ENCODE measurements at places on chromosomes 4 and X. TPM values are rescaled to one million over a fixed set of nuclear protein-coding genes. Genes with fewer than 3 reads are reported as not detected.

TCEAL2 gene
- total RNA-seq = 1.3 TPM

TCEAL6 gene
- total RNA-seq = not detected

DNA sequence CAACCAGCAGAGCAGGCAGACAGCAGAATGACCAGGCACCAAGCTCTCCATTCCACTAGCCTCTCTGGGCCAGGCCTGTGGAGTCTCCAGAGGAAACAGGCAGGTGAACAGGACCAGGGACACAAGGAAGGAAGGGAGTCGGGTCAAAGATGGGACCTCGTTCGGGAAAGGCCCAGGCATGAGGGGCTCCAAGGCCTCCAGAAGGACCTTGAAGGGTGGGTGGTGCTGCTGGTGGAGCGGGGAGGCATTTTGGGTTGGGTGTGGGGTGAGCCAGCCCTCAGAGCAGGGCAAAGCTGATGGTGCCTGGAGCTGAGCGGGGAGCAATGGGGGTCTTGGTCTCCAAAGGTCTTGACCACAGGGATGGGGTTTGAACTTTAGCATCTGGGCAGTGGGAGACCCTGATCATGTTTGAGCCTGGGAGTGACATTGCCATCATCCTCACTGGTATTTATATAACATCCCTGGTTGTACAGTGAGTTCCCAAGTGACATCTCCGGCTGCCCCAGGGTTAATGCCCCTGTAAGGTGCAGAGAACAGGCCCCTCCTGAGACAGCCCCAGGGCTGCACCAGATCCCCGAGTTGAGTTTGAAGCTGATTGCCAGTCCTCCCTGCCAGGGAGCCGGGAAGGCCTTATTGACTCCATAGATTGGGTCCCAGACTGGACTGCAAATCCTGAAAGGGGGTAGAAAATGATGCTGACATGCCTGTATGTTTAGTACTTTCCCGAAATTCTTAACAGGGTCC lies 52.7 kb downstream of the PSAPL1 start:
- no peak overlapping the region for H3K4me3 ChIP-seq
- H3K4me1 ChIP-seq = no peaks in the 10 kb centered on the region
- H3K27ac ChIP-seq = no peak overlapping the region
- DNase-seq = no peak

- H3K4me3 ChIP-seq = peak within 1 kb of the TSS; percentile 11
- peak within 1 kb of the TSS; percentile 98 for H3K27ac ChIP-seq
- H3K4me1 ChIP-seq = peaks cover 10% of the 10 kb centered on the region
- H3K27me3 ChIP-seq = no peaks in the 10 kb centered on the region
Observed at GRCh38 chr4:74794382-74795010, at the start of gene BTC. BTC (minus strand) TSS chr4:74794523; CDS start chr4:74794325, 198 bp downstream.
